ENCODE measurements at places on chromosomes 16 and 17.

- no peak for DNase-seq
Observed at GRCh38 chr17:57724026-57724728, 20.9 kb downstream of the CCDC182 start.

DNA sequence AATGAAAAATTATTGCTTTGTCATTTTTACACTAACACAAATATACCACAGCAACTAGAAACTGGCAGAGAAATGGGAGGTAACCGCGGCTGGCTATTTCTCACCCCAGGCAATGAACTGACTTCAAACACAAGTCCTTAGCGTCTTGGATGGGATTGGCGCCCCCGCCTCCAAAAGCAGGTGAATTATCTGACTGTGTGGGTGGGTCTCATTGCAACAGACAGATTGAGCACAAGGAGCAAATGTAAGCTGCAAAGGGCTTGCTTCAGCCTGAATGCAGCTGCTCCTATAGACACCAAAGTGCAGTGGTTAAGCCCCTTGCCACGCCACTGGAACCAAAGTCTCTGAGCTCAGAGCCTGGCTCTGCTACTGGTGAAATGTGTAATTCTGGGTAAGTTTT lies 225.0 kb downstream of the XYLT1 start:
- DNase-seq: no peak

DNA sequence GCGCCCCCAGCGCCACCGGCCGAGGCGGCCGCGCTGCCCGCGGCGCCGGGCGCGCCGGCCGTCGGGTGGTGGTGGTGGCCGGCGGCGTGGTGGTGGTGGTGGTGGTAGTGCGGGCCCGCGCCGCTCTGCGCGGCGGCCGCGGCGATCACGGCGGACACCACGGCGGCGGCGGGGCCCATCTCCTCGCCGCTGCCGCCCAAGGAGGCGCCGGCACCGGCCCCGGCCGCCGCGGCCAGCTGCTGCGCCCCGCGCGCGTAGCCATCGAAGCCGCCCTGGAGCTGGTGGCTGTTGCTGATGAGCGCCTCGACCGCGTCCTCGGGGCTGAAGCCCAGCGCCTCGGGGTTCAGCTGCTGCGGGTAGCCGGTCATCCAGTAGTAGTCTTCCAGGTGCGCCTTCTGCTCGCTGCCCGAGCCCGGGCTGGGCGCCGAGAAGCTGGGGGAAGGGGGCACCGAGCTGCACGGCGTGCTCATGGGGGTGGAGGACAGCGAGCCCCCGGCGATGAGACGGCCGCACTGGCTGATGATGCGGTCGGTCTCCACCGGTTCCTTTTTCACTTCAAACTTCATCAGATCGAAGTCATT lies 1.2 kb downstream of the MAF start:
- no peak for DNase-seq

- no peak for DNase-seq
Observed at GRCh38 chr17:63785556-63785955, 11.6 kb downstream of the DDX42 start.

DNA sequence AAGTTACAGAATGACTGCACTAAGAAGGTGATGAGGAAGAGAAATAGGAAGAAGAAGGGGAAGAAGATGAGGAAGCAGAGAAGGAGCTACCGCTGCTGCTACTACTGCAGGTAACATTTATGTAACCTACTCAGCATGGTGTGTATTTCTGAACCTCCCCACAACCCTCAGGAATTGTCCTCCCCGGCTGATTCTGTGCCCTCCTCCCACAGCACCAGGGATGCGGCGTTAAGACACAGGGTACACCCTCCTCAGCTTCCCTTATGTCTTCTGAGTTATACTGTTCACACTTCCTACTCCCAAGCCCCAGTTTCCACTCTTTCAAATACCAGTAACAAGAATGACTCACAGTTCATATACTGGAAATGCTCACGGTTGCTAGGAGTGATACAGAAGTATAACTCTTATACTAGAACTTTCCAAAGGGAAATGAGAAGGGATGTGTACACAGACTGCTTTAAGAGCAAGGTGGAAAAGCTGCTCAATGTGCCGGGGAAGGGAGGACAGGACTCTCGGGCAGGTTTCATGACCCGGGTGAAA lies 224.5 kb upstream of the PSMD7 start:
- no peak for DNase-seq

DNA sequence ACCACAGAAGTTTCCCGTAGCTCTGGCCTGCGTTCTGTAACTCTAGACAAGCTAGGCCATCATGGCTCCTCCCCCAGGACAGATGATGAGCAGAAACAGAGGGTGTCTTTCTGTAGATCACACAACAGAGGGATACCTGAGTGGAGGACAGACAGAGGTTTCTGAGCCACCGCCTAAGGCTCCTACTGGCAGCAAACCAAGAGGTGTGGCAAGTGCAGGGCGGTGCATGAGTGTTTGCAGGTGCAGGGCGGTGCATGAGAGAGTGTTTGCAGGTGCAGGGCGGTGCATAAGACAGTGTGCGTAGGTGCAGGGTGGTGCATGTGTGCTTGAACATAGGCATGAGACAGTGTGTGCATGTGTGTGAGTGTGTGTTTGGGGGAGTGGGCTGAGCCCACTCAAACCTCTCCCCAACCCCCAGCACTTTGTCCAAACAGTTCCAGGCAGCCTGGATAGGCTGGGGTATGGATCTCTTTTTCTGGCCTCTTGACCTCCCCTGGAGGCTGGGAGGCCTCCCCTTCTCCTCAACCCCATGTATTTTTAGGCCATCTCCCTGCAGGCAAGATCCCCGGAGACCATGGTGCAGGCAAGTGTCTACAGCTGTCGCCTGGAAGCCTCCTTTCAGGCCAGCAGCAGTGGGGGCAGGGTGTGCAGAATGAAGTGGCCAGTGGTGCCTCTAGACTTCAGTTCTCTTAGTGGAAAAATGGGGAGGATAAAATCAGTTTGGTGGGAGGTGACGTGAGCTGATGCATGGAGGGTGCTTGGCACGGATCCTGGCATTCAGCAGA lies 53.4 kb upstream of the CBX4 start:
- no peak for DNase-seq

GRCh38 chr17:20291853-20292252 lies 175.5 kb downstream of the LGALS9B start:
- DNase-seq: no peak

DNA sequence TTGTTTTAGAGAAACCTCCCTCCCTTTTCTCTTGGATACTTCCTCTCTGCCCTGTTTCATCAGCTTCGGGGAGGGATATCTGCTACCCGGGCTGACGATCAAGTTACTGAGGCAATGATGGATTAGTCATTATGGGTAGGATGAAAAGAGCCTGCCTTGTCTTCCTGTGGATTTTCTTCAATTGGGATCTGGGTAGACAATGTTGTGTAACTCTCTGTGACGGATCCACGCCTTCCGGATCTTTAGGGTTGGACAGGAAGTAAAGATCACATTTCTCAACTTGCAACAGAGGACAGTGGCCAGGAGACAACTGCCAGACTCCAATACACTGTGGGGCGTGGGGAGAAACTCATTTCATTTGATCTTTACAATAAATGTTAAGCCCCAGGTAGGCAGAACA lies 11.3 kb upstream of the CHST6 start:
- DNase-seq: no peak

GRCh38 chr16:57131351-57131970 lies 39.1 kb downstream of the CPNE2 start:
- DNase-seq: no peak

Data from erythroblast (primary cell).